ENCODE measurements at places on chromosomes 12 and 14. TPM values are rescaled to one million over a fixed set of nuclear protein-coding genes. Genes with fewer than 3 reads are reported as not detected.

DNA sequence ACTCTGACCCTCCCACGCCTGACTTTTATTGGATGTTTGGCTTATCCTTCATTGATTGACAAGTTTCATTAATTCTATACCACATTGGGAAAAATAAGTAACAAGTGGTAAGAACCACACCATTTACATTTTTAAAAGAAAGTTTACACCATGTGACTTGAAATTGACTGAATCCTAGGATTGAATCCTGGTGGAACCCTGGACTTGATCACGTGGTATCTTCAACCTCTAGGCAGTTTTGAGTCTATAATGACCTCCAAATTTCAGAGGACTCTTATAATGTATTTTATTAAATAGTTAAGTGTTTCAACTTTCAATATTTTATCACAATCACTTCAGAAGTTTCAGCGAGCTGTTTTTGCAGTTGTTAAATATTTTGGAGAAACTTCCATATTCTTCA lies 172.0 kb downstream of the SLC6A15 start:
- DNase-seq, result no peak

DNA sequence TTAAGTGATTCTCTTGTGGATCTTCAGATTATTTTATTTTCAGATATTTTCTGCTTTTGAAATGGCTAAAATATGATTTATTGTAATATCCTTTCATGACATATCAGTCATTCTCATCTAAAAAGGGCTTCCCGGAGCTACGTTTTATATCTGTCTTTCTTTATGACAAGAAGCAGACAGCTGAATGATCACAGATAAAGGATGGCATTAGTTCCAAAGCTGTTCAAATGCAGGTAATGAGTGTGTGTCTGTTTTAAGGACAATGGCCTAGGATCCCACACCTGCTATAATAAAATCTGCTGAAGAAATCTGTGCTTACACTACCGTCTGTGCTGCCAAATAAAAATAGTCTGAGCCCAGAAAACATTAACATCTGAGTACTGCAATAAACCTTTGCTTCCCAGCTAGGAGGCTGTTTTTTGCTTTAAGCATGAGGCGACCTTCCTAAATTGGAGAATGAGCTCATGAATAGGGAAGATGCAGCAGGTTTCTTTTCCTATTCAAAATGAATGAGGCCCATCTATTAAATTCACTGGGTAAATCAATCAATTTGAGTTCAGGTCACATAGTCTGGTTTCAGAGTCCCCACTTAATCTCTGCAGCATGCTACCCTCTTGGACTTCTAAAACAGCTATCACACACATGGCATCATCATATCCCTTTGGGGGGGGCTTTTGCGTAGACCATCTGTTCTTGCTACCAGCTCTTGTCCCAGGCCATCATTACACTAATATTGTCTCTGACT lies 498.5 kb downstream of the NELL2 start:
- DNase-seq, result no peak

DNA sequence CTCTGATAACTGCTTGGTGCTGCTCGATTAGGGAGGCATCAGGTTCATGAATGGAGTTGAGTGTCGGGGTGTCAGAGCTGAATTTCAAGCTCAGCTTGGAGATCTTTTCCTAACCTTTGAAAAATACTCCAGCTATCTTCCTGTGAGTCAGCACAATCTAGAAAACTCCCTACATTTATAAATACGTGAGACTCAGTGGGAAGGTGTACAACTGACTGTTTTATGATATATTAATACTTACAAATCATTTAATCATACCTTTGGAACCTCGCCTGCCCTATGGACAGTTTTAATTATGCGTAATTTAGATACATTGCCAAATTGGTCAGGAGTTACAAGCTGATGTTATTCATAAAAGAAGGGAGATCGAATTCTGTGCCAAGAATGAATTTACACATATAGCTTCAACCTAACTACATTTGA lies 961 bp downstream of the CMAS start:
- no peak for DNase-seq

GRCh38 chr14:96100161-96101064 lies 61.3 kb downstream of the C14orf132 start:
- no peak for DNase-seq

- DNase-seq, result no peak
Measured at GRCh38 chr12:44709166-44709565, 166.9 kb downstream of the NELL2 start.

DNA sequence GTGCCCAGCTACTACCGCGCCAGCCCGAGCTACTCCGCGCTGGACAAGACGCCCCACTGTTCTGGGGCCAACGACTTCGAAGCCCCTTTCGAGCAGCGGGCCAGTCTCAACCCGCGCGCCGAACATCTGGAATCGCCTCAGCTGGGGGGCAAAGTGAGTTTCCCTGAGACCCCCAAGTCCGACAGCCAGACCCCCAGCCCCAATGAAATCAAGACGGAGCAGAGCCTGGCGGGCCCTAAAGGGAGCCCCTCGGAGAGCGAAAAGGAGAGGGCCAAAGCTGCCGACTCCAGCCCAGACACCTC lies 697 bp downstream of the HOXC10 start:
- DNase-seq, result no peak

DNA sequence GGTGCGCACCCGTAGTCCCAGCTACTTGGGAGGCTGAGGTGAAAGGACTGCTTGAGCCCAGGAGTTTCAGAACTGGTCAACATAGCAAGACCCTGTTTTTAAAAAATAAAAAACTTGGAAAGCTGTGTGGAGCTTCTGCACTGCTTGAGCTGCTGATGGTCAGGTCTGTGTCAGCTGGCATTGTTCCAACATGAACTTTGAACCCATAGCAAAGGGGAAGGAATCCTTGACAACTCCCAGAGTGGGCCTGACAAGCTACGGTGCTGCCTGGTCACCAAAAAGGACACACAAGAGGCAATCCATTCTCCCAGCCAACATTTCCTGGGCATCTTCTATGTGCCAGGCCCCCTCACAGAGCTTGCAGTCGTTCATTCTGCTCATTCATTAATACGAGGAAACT lies 16.4 kb upstream of the LTBP2 start:
- no peak for DNase-seq

DNA sequence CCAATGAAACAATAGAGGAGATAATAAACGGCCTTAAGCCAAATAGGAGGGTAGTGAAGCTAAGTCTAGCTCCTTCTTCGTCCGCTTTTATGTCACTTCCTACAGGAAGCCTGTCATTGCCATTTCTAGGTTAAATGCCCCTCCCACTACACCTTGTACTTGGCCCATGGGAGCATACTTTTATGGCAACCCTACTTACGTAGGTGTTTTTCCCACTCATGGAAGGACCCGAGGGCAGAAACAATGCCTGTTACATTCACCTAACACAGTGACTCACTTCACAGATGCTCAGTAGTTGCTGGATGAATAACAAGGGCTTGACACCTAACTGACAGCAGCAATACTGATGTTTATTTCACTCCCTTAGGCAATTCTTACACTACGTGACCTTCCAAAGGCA lies 44.5 kb downstream of the ALKBH1 start:
- DNase-seq, result no peak

GRCh38 chr14:63039866-63040265 lies 5.4 kb downstream of the KCNH5 start:
- no peak for DNase-seq

DNA sequence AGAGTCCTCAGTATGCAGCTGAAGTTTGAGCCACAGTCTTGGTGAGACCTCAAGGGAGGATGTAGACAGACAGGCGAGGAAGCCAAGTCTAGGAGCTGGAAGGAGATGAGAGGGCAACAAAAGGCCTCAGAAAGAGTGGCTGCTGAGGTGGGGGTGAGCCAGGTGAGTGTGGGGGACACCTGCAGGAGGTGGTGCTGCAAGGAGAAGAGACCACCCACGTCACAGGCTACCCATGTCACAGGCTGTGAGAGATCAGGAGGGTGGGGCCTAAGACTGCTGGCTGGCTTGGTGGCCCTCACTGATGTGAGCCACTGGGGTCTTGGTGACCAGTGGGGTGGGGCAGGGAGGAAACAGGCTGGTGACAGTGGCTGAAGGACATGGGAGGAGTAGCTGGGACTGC lies 97.3 kb downstream of the KIF26A start:
- DNase-seq, result no peak

DNA sequence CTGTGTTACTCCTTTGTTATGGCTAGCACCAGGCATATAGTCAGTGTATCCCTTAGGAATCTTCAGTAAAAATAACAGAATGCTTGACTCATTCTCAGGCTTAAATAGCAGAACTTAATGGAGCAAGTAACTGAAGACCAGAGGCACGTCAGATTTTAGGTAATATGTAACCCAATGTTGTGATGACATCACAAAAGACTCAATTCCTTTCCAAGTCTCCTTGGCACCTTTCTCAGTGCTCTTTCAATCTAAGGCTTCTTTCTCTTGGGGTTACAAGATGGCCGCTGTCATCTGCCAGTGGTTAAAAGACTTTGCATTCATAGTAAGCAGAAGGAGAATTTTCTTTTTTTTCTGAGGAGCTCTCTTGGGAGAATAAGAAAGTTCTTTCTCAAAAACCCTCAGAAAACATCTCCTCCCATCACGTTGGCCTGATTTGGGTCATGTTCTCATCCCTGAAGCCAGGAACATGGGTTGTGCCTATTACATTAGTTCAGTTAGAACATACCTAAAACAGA lies 33.4 kb upstream of the DCN start:
- no peak for DNase-seq

DNA sequence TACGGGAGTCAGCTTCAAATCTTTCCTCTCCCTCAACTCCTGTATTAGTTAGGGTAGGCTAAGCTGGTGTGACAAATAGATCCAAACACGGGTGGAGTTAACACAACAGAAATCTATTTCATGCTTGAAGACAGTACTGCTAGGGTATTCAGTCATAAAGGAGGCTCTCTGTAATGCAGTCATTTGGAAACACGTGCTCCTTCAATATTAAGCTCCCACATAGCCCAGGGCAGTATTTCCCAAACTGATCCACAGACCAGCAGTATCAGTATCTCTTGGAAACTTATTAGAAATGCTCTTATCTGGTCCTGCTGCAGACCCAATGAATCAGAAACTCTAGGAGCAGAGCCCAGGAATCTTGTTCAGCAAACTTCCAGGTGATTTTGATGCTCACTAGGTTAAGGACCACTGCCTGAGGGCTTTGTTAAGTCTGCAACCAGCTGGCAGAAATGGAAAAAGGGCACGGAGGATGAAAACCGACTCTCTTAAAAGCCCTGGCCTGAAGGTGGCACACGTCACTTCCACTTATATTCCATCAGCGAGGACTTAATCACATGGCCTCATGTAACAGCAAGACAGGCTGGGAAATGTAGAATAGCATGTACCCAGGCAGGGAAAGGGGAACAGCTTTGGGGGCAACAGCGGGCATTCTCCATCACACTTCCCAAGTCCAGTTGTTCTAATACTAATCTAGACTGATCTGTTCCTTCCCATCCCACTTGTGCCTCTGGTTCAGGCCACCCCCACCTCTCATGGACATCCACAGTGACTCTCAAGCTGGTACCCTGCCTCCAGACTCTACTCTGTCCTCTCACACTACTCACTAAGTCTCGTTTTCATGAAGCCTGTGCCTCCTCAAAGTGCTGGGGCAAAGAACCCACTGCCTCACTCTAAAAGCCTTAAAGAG lies 38.2 kb upstream of the RIC8B start:
- DNase-seq, result no peak

- DNase-seq, result peak; percentile 74
Measured at GRCh38 chr12:92570056-92570753, 132.6 kb upstream of the PLEKHG7 start.

DNA sequence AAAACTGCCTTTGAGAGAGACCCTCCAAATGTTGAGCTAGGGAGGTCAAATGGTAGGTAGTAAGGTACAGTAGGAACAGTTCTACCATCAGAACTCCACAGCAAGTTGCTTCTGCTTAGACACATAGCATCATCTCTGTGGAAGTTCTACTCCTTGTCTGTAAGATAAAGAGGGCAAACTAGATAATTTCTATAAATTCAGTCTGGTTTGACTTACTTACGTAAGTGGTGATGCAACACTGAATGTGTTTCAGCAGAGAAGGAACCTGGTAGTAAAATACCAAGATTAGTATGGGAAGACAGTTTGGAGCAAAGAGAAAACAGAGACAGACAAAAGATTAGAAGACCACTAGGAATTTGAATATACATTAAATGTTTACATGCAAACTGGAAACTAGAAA lies 42.0 kb downstream of the KITLG start:
- no peak for DNase-seq

DNA sequence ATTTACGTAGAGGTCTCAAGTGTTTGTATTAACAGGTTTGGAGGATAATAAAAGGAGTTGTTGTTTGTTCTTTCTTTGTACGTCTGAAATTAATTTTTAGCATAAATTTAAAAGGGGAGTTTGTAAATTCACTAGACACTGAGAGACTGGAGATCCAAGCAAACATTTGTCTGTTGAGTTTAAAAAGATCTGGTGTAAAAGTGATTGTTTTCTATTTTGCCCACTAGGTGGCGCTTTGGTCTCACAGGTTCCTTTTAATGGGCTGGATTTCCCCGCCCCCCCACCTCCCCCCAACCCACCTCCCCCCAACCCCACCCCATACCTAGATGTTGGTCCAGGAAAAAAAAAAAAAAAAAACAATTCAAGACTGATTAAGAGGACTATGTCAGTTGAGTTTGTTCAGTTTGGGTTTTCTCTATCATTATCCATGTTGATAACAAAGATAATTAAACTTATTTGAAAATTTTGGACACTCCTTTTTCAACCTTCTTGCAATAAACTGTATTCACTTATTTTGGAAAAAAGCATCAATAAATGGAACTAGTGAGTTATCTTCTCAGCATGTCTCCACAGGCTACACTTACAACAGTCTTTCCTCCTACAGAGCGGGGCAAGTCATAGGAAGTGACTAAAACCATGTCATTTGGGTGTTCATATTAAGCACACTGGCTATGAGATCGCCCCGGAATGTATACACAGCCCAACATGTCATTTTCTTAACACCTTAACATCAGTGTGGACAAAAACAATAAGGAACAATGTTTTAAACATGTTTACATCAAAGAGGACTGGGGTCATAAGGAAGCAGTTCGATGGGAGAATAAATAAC lies 841.1 kb downstream of the NRXN3 start:
- no peak for DNase-seq

GRCh38 chr12:27672051-27672450 lies 24.2 kb upstream of the REP15 start:
- DNase-seq, result no peak

DNA sequence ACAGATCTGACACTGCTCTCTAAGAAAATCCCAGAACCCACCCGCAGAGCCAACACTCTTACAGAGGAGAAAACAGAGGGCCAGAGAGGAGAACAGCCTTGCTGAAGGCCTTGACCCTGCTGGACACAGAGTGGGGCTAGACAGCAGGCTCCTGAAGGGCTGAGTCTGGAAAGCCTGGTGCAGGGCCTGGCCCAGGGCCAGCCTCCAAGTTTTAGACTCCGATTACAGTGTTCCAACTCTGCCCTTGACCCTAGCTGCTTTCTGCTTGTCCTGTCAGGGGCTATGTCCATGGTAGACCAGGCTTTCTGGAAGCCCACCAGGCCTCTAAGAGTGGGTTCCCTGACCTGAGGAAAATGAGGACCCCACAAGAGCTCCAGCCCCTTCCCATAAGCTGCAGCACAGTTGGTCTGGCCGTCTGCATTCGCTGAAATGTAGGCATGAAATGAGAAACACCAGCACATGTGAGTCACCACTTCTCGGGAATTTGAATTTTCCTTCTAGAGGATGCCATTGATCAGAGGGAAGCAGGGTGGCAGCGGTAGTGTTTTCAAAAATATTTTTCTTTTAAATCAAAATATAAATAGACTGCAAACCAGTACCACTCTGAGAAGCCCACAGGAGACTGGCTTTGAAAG lies 154.4 kb downstream of the CALM1 start:
- DNase-seq, result no peak

The GSC gene
- 0.79 TPM for total RNA-seq

The PTCSC3 gene
- total RNA-seq, result not detected

The CDK2 gene
- total RNA-seq, result 32.3 TPM

The SDR9C7 gene
- total RNA-seq, result not detected

The RNF41 gene
- total RNA-seq, result 42.9 TPM

The SERPINA1 gene
- total RNA-seq, result 1.9 TPM

The PLEKHH1 gene
- 5.1 TPM for total RNA-seq

The TAS2R7 gene
- not detected for total RNA-seq

The E2F7 gene
- total RNA-seq, result 7.2 TPM
